ENCODE measurements at places on chromosomes 4 and X.

DNA sequence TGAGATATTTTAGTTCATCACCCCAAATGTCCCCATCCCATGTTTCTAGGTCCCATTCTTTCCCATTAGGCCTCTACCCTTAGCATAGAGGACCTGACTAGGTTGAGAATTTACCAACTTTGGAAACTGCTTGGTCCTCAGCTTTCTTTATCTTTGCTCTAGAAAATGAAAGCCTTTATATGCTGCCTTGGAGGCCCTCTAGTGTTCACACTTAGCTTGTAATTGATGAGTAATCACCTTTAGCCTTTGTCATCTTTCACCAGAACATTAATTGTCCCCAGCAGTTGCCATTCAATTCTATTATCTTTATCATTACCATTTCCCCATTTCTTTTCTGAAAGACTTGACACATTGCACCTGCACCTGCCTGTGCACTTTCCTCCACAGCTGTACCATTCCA is 589.2 kb upstream of the NR3C2 start:
- no peak overlapping the region for H3K27ac ChIP-seq
- no peak overlapping the region for H3K4me3 ChIP-seq
- H3K4me1 ChIP-seq = no peaks in the 10 kb centered on the region
- H3K36me3 ChIP-seq = no peaks in the 10 kb centered on the region

DNA sequence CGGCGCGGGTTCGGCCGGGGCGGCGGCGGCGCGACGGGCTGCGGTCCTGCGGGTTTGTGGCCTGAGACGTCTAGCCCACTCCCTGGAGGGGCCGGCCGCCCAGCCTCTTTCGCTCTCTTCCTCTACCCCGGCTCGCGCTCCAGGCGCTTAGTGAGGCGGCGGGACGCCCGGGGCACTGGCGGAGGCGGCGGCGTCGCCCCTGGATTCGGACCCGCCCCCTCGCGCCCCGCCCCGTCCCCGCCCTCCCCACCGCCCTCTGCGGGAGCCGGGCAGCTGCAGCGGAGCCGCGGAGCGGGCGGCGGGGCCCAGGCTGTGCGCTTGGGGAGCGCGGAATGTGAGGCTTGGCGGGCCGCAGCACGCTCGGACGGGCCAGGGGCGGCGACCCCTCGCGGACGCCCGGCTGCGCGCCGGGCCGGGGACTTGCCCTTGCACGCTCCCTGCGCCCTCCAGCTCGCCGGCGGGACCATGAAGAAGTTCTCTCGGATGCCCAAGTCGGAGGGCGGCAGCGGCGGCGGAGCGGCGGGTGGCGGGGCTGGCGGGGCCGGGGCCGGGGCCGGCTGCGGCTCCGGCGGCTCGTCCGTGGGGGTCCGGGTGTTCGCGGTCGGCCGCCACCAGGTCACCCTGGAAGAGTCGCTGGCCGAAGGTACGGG is at the start of gene BMP2K:
Gene BMP2K, plus strand, starts transcription at position 272 of the 650 bp plus-strand sequence. Its CDS starts 194 bp downstream, at position 466.
- H3K27me3 ChIP-seq = no peaks in the 10 kb centered on the region
- H3K36me3 ChIP-seq = no peaks in the 10 kb centered on the region
- peaks cover 9% of the 10 kb centered on the region for H3K4me1 ChIP-seq
- peak; percentile 43 for DNase-seq
- peak within 1 kb of the TSS; percentile 80 for H3K4me3 ChIP-seq

- H3K4me3 ChIP-seq = no peak overlapping the region
- H3K27ac ChIP-seq = no peak overlapping the region
- H3K4me1 ChIP-seq = no peaks in the 10 kb centered on the region
- H3K36me3 ChIP-seq = no peaks in the 10 kb centered on the region
These were observed 160.2 kb downstream of the RAB28 start for GRCh38 chr4:13323921-13324320.

DNA sequence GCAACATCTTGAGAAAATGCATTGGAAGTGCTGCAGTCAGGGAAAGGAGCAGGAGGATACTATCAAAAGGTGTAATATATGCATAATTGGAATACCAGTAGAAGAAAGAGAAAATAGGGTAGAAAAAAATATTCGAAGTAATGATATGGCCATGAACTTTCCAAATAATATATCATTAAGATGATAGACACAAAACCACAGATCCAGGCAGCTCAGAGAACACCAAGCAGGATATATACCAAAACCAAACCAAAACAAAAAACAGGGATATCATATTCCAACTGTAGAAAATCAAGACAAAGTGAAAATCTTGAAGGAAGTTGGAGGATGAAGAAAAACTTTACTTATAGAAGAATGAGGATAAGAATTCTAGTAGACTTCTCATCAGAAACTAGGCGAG is 9.7 kb upstream of the POLA1 start:
- no peaks in the 10 kb centered on the region for H3K4me1 ChIP-seq
- DNase-seq = no peak
- no peak overlapping the region for H3K4me3 ChIP-seq
- no peaks in the 10 kb centered on the region for H3K36me3 ChIP-seq

DNA sequence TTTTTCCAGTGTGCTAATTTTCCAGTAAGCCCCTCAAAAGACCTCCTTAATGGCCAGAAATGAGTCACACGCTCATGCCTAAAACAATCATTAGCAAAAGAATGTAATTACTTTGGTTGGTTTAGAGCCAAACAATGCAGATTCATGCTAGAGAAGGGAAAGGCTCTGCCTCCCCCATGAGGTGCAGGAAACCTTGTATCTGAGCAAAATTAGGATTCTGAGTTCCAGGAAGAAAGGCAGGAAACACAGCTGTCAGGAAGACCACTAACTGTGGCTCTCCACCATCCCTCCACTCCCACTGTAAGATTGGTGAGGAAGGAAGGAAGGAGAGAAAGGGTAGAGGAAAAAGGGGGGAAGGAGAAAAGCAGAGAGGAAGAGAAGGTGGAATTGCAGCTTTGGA is 104.9 kb upstream of the DHX15 start:
- no peaks in the 10 kb centered on the region for H3K36me3 ChIP-seq
- H3K27me3 ChIP-seq = no peaks in the 10 kb centered on the region
- no peak overlapping the region for H3K27ac ChIP-seq

All from esophagus squamous epithelium (tissue), 5 donors.